ENCODE measurements at places on chromosomes 5 and 9.

- DNase-seq: no peak
Observed at GRCh38 chr5:127649018-127649439, at the start of gene CTXN3. TSS of gene CTXN3 (plus strand) at chr5:127649082. CDS start at chr5:127657522, 8,440 bp downstream.

DNA sequence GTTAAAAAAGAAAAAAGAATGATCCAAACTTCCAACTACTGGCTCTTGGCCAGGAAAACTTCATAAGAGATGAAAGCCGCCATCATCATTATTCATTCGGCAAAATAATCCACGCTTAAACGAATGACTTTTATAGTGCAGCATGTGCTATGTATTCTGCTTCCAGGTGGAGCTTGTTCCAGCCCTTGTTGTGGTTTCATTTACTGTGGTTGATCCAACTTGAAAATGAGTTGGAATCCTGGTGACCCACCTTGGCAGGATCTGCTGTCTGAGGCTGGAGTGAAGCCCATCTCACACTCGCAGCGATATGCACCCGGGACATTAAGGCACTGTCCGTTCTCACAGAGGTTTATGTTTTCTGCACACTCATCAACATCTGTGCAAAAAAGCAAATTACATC is 209.6 kb downstream of the FBN2 start:
- DNase-seq: no peak

- DNase-seq: no peak
Observed at GRCh38 chr9:69081261-69081660, 45.7 kb downstream of the FXN start.

GRCh38 chr9:36194326-36195000 is 3.7 kb downstream of the CLTA start:
- DNase-seq: no peak

- DNase-seq: no peak
Observed at GRCh38 chr9:18921366-18922075, 111.5 kb downstream of the SAXO1 start.

DNA sequence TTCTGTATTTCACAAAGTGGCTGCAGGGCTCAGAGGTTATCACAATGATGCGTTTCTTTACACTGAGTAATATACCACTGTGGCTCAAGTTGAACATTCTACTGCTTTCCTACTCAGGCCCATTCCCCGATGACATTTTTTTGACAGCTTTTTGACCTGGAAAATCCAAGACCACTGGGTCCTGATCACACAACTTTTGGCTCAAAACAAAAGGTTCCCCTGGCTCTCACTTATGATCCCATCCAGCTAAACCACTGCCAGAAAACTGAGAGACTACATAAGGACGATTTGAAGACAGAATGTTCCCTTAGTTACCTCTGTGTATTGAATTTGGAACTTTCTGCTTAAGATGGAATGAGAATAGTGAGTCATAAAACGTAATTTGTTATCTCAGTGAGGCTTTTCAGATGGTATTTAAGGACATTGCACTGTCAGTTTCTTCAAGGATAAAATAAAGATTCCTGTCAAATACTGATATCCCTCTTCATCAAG is 78.0 kb upstream of the FBXL7 start:
- no peak for DNase-seq

GRCh38 chr9:93823245-93824072 is 131.7 kb downstream of the BARX1 start:
- no peak for DNase-seq

- DNase-seq: no peak
Observed at GRCh38 chr9:15132091-15132490, 174.9 kb downstream of the TTC39B start.

- no peak for DNase-seq
Observed at GRCh38 chr9:3586066-3586465, 60.3 kb upstream of the RFX3 start.

- DNase-seq: no peak
Observed at GRCh38 chr9:37443566-37443965, 21.1 kb downstream of the GRHPR start.

DNA sequence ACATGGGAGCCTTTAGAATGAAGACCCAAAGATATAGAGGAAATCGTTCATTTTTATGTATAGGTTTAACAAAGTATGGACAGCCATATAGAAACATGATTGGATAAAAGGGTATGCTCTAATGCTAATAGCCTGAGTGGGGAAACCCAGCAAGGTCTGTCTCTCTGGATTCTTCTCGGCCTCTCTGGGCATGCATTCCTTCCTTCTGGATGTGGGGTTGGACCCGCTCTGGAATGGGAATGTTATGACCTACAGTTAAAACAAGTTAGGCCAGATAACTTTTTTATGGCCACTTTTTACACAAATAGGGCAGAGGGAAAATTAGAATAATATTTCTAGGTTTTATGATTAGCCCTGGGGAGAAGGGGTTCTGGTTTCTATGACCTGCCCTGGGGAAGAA is 103.2 kb downstream of the ARSB start:
- no peak for DNase-seq

GRCh38 chr5:112973904-112974303 is 2.7 kb upstream of the DCP2 start:
- no peak for DNase-seq

DNA sequence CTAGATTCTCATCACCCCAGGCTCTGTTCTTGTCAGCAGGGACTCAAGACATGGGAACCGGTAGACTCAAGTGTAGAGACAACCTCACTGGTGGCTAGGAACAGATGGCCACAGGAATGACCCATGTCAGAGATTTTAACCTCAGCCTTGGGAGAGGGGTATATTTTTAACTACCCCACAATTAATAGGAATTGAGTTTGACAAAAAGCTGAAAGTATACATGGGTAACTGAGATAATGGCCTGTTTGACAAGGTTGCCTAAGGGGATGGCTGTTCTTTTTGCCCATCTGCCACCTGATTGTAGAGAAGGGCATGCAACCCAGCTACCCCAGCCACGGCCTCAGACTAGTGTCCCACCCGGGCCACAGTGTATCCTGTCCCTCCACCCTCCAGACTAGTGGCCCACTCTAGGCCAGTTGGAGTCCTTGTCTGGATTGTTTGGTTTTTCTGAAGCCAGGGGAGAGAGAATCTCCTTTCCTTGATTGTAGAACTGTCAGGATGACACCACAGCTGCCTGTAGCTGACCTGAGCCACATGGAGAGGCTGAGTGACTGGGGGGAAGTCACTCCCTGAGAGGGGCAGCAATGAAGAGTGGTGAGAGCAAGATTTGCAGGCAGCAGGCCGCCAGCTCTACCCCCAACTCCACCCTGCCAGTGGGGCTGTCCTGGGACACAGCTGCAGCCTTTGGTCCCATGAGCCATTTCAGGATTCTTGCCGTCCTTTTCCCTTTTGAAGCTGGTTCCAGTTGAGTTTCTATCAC is 14.6 kb upstream of the ANGPTL2 start:
- no peak for DNase-seq

DNA sequence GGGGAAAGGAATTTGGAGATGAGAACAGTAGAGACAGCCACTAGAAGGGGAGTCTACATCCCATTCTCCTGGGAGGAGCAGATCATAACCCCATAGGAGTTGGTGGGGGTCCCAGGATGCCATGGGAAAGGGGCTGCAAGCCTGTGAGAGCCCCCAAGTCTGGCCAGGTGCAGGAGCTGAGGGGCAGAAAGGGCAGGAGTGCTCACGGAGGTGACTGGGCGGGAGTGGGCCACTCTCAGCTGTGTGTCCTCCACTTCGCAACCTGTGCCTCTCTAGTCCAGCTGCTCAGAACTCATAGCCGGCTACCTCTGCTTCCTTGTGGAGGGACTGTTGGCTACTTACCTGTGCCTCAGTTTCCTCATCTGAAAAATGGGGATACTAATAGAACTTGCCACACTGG is 263.9 kb downstream of the FSTL4 start:
- DNase-seq: no peak

GRCh38 chr5:142109331-142110045 is 909 bp downstream of the NDFIP1 start:
- peak; percentile 56 for DNase-seq

DNA sequence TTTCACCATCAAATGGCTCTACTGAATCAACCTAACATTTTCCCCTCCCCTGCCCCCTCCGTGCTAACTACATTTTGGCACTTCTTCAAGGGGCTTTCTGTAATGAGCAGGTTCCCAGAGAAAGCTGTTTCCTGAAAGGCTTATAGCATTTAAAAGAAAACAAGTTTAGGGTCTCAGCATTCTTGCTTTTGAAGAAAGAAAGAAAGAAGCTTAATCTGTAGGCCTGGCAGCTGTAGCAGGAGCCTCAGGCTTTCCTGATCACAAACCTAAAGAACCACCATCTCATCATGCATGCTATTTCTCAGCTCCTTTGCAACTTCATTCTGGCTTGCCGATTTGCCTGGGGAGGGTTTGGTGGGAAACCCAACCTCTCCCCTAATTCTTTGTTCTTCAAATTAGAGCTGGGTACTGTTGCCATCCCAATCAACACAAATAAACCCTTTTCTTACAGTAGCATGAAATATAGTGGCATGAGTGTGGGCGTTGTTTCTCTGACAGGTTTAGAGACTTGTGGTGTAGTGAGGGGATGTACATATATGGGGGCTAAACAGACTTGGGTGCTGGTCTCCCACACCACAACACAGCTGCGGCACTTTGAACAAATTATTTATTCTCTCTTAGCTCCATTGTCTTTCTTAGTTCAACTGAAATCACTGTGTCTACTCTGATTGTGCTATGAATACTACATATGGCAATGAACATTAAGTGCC is 160.5 kb upstream of the TNC start:
- no peak for DNase-seq

DNA sequence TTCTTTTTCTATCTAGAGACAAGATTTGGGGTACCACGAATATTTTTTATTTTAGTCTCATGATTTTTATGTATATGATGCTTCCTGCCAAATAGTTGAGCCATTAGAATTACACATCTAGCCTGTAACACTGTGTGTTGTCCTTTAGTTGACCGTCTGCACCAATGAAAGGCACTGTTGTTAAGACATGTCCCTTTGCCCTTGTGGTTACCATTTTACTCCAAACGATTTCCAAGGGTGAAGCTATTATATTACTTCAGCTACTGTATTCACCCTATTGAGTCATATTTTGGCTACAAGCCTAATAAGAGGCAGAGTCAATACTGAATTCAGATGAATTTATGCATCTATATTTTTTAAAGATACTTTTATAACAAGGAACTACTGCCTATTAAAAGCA is 207.6 kb downstream of the CETN3 start:
- DNase-seq: no peak

DNA sequence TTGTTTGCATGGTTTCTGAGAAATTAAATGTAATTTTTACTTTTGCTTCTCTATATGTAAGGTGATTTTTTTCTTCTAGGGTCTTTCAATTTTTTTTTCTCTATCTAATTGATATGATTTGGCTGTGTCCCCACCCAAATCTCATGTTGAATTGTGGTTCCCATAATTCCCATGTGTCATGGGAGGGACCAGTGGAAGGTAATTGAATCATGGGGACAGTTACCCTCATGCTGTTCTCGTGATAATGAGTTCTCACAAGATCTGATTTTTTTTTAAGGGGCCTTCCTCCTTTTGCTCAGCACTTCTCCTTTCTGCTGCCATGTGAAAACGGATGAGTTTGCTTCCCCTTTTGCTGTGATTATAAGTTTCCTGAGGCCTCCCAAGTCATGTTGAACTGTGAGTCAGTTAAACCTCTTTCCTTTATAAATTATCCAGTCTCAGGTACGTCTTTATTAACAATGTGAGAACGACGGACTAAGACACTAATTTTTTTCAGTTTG is 150.8 kb downstream of the MTRR start:
- DNase-seq: no peak

DNA sequence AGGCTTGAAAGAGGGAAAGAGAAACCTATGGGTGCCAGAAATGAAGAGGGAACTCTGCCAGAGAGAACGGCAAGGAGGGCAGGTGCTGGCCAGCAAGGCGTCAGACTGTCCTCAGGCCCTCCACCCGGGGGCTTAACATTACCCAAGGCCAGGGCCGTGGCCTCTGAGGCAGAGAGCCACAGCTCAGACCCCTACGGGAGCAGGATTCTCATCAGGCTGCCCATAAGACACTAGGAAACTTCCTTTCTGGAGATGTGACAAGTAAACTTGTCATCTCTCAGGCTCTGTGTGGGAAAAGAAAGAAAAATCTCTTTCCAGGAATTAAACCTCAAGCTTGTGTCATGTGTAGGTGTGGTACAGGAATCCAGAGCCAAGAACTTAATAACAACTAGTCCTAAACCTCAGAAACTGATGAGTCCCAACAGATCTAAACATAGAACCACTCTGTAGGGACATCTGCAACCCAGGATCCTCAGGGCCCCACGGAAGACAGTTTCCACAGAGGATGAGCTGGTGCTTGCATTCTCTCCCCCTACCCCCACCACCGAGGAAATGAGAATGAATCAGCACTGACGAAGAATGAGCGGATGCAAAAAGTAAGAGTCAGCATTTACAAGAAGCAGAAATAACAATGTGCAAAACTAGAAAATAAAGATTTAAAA is 74.3 kb downstream of the DCP2 start:
- no peak for DNase-seq

DNA sequence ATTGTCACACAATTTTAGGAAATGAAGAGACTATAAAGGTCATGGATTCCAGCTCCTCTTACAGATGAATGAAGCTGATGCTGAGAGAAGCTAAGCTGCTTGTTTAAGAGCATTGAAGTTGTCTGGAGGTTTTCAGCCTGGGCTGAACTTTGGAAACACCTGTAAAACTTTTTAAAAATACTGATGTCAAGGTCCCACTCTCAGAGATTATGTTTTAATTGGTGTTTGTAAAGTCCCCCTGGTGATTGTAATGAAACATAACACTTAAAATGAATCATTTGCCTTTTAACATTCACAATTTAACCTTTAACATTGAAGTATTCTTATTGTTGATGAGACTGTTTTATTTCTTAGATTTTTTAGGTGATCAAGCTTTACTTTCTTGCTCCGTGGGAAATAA is 16.4 kb downstream of the RAD23B start:
- DNase-seq: no peak

GRCh38 chr5:120256376-120256775 is 207.7 kb upstream of the PRR16 start:
- no peak for DNase-seq

DNA sequence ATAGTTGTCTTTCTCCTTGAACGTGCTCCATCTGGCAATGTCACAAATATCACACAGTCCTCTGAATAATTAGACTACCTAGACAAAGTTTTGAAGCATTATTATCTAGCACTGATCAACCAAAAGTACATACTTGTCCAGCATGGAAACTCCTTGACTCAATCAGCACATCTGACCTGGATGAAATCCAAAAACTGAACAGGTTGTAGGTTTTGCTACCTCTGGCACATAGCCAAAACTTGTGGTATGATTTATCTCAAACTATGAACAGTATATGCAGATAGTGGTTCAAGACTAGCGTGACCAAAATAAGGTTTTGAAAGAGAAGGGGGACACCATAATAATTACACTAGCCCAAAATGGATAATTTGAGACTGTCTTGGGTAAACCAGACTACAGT is 158.1 kb downstream of the ARRDC3 start:
- DNase-seq: no peak

DNA sequence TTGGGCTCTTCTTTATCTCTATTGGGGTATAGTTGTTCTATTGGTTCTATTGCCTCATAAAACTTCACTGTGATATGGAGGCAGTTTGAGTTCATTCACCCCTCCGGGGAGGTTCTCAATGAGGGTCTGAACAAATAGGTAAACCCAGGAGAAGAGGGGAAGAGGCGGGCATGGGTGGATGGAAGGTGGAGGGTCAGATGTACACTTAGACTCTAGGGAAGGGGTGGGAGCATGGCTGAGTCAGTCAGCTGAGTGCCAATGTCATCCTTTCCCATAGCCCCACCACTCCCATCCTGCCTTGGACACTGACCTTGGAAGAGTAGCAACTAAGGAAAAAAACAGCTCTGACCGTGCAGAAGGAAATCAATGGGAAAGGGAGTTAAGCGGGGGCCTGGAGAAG is 9.9 kb upstream of the FABP6 start:
- no peak for DNase-seq
